ENCODE measurements at places on chromosomes 16 and 17.
A peak's percentile ranks its signal among the peaks of the same experiment; 100 is the strongest.

GRCh38 chr17:40437095-40437732 is 6.0 kb upstream of the IGFBP4 start:
- no peak for DNase-seq

DNA sequence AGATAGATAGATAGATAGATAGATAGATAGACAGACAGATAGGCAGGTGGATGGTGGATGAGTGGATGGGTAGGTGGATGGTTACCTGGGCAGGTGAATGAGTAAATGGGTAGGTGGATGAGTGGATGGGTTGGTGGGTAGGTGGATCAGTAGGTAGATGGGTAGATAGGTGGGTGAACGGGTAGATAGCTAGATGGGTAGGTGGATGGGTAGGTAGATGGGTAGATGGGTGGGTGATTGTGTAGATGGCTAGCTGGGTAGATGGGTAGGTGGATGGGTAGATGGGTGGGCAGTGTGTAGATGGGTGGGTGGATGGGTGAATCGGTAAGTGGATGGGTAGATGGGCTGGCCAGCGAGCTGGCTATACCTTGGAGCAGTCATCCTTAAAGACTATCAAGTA is 21.8 kb upstream of the LRRC37A3 start:
- DNase-seq = no peak

DNA sequence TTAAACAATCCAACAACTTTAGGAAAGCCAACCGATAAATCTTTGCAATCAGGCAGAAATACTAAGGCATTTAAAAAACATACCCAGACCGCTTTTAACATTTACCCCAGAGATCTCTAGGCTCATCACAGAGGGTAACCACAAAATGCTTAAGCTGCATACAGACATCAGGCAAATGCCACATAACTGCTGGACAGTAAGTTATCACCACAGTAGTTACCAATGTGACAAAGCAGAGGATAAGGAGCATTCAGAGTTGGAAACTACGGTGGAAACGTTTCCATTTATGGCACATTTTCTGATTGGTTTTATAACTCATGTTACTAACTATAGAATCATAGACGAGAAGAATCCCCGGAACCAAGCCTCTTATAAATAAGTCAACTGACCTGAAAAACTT is 77.5 kb downstream of the KANSL1 start:
- DNase-seq = no peak

DNA sequence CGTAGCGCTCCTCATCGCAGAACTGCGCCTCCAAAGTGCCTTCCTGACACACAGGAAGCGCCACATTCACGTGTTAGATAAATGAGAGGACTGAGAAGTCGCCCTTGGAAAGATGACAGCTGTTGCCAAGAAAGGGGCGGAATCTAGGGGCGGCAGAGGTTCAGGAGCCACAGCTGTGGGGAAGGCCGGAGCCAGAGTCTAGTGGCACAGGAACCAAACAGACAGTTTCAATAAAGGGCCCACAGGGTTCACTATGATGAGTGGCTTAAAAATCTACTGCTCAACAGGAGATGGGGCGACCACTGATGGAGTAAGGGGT is 4.7 kb downstream of the FLCN start:
- DNase-seq = no peak

GRCh38 chr16:22946433-22946832 is 132.5 kb downstream of the HS3ST2 start:
- no peak for DNase-seq

GRCh38 chr17:2975469-2975958 is 87.9 kb downstream of the OR1D5 start:
- DNase-seq = no peak

- DNase-seq = no peak
Observed at GRCh38 chr17:969811-970355, 9.7 kb downstream of the NXN start.

- DNase-seq = no peak
Observed at GRCh38 chr16:73166947-73167550, 119.1 kb upstream of the ZFHX3 start.

- DNase-seq = no peak
Observed at GRCh38 chr16:55668340-55669281, 12.8 kb downstream of the SLC6A2 start.

GRCh38 chr17:1574697-1575471 is 12.3 kb upstream of the PITPNA start:
- no peak for DNase-seq

- no peak for DNase-seq
Observed at GRCh38 chr16:79334127-79334526, 266.4 kb downstream of the MAF start.

GRCh38 chr16:79004309-79004708 is 596.2 kb downstream of the MAF start:
- no peak for DNase-seq

DNA sequence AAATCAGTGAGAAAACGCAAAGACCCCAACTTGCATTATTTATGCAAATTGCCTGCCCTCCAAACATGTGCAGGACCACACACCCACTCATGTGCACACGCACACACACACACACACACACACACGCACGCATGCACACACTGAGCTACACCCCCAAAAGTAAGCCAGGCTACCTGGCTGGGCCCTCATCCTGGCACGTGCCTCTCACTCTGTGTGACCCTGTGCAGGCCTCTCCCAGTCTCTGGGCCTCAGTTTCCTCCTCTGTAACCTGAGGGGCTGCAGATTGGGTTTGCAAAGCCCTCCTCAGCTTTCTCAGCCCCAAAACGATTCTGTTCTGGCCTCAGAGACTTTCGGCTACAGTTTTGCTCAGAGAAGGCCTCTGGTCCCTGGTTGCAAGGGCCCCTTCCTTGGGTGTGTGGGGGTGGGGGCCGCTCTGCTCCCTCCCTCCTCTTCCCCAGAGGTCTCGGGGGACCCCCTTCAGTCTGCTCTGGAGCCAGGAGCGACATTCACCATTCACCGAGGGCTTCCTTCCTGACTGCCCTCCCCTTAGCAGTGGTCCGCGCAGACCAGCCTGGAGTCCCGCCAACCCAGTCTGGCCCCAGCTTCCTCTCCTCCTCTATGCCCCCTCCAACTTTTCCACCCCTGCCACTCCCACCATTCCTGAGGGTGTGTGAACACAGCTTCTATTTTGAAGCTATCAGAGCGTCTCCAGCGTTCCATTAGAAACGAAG is 5.4 kb upstream of the PIK3R6 start:
- DNase-seq = no peak

- no peak for DNase-seq
Observed at GRCh38 chr17:20961586-20961985, 81.2 kb downstream of the USP22 start.

DNA sequence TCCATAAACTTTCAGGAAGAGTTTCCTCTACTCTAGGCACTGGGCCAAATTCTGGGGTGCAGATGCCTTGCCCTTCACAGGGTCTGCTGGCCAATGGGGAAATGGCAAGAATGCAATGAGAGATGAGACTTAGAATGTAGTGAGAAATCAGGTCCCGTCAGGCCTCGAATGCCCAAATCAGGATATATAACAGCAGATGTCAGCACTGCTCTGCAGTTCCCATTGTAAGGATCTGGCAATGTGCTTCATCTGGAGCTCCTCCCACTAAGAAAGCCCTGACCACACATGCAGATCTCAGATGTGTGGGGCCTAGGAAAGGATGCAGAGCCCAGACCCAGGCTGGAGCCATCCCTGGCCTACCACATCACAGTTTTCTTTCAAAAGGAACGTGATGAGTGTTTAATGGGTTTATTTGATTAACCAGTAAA is 13.9 kb upstream of the LPCAT2 start:
- no peak for DNase-seq

DNA sequence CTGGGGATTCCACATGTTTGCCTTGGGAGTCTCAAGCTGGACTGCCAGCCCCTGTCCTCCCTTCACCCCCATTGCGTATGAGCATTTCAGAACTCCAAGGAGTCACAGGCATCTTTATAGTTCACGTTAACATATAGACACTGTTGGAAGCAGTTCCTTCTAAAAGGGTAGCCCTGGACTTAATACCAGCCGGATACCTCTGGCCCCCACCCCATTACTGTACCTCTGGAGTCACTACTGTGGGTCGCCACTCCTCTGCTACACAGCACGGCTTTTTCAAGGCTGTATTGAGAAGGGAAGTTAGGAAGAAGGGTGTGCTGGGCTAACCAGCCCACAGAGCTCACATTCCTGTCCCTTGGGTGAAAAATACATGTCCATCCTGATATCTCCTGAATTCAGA is 28.9 kb downstream of the CDRT15 start:
- no peak for DNase-seq

- DNase-seq = peak; percentile 89
Observed at GRCh38 chr17:28318759-28319597, at the start of gene TMEM97. TSS of gene TMEM97 (plus strand) at chr17:28319200. CDS start at chr17:28319240, 40 bp downstream.

GRCh38 chr17:82388223-82388921 is 16.8 kb downstream of the UTS2R start:
- DNase-seq = no peak

DNA sequence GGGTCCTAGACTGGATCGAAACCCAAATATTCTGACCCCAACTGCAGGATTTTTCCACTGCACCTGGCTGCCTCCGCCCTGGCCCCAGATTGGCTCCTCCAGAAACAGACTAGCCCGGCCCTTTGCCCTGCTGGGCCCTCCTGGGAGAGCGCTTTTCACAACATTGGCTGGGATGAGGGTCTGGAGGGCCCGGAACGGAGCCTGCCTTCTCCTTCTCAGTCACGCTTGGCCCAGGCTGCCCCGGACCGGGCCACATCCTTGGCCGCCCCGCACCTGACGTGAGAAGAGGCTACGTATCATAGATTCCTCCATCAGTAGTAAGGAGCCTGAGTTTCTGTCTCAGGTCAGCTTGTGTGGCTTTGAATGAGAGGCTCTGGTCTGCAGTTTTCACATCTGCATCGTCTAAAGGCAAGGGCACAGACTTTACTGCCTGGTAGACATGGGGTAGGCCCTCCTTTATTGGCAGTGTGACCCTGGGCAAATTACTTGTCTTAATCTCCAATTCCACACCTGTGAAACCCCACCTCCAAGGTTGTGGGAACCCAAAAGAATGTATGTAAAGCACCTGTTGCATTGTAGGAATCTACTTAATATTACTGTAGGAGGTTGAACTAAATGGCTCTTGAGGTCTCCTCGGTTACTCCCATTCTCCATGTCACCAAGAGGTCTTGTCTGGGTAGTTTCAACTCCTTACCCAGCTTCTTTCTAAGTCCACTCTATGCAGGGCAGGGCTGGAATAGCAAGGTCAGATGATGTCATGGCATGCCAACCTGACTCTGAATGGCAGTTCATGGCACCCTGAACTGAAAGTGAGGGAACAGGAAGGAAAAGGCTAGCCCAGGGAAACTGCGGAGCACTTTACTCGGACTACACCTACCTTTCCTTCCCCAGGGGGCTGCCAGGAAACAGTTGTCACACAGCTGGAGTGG is 661 bp downstream of the LRRC3C start:
- DNase-seq = peak; percentile 48

GRCh38 chr16:86045591-86045971 is 146.6 kb downstream of the IRF8 start:
- DNase-seq = no peak

DNA sequence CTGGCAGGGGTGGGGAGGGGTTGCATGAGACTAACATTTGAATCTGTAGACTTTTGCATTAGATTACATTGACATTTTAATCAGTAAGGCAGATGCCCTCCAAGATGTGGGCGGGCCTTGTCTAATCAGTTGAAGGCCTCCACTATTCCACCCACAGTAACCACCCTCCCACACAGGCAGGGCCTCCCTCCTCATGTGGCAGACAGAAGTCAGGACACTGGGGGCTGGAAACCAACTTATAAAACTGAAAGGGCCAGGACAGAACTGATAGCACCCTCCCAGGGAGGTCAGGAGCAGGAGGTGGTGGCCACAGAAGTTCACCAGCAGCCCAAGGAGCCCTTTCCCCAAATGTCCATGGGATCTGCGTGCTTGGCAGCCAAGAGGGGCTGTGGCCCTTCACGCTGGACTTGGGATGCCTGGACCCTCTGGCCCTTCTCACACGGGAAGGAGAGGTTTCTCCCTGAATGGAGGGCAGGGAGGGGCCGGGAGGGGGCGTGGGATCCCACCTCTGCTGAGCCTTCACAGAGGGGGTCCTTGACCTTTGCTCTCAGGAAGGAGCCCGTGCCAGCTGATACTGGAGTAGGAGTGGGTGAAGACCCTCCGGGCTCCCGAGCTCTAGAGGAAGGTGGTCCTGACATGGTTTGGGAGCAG is 4.6 kb downstream of the PYCR1 start:
- no peak for DNase-seq

GRCh38 chr16:7140899-7141298 is 191.7 kb upstream of the RBFOX1 start:
- peak; percentile 70 for DNase-seq

DNA sequence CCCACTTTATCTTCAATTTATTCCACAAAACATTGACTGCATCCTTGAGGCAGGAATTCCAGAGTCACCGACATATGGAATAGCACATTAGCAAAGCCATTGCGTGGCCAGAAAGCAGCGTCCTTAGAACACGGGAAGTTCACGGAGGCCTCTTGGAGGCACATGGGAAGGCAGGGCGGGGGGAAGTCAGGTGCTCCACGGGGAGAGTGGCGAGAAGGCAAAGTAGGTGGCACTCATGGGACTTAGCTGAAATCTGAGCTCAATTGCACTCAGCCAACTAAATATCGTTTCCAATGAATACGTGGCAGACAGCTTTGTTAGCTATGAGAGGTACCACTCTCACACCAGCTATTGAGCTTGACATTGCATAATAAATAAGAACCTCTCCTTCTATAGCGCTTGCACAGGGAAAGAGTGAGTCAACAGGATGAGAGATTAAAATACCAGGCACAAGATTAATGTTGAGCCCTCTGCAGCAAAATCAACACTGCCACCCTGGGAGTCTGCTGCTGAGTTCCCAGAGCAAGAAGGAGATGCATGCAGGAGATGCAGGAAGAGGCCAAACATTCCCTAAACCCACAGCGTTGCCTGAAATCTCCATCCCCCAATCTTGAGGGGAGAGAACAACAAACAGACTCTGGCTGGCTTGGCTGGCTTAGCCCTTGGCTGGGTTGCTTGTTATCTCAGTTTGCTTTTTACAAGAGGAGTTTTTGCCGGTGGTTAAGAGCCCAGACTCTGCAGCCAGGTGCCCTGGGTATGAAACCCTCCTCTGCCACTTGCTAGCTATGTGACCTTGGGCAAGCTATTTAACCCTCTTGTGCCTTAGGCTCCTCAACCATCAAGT is 28.8 kb downstream of the ABCC12 start:
- no peak for DNase-seq

DNA sequence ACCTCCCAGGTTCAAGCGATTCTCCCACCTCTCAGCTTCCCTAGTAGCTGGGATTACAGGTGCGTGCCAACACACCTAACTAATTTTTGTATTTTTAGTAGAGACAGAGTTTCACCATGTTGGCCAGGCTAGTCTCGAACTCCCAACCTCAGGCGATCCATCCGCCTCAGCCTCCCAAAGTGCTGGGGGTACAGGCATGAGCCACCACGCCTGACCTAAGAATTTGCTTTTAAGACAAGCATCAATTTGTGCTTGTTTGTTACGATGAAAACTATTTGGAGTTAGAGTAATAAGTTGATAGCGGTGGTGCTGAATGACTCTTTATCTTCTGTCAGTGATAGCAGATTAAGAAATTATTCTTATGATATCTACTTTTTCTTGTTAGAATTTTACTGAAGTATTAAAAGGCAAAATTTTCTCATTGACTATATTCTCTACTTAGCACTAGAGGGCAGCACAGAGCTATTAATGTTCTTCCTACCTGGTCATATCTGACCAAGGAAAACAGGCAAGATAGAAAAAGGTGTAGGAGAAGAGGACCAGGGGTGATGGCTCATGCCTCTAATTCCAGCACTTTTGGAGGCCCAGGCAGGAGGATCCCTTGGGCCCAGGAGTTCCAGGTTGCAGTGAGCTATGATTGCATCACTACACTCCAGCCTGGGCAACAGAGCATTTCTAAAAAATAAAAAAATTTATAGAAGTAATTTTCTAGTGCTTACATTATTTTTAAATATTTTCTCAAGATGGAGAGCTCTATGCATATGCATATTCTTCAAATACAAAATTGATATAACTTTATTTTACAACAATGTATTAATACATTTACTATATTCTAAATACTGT is 24.5 kb downstream of the STXBP4 start:
- DNase-seq = no peak

Measured in nucleus accumbens (tissue), 56 donors.